Stimulated activated CD8-positive, alpha-beta memory T cell treated with anti-CD3 and anti-CD28 coated beads, Interleukin-2, amount 100 ng/mL, for 1 hour (primary cell): ENCODE measurements at places on chromosomes 7 and 10.

- no peak for DNase-seq
Measured at GRCh38 chr10:73762915-73763314, 18.7 kb downstream of the SEC24C start.

- no peak for DNase-seq
Measured at GRCh38 chr10:95350219-95350829, 59.5 kb upstream of the PDLIM1 start.

DNA sequence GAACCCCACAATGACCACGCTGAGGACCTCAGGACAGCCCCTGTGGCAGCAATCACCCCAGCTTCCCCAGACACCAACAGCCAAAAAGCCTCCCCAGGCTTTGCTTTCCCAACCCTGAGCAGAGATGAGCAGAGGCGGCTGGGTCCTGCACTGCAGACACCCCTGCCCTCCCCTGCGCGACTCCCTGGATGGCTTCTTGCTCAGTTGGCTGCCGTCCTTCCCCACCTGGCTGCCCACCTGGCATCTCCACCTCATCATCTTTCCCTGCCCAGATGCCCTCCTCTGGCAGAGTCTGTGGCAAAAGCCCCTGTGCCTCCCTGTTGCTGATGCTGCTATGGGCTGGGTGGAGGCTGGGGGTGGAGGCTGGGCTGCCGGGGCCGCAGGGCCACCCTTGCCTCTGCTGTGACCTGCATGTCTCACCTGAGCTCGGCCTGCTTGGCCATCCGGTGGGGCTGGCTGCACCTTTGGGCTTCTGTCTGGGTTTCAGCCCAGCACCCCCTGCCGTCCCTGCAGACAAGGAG, 567.7 kb downstream of the TCERG1L start:
- DNase-seq = no peak

- DNase-seq = no peak
Measured at GRCh38 chr10:114962441-114962840, 24.4 kb downstream of the TRUB1 start.

DNA sequence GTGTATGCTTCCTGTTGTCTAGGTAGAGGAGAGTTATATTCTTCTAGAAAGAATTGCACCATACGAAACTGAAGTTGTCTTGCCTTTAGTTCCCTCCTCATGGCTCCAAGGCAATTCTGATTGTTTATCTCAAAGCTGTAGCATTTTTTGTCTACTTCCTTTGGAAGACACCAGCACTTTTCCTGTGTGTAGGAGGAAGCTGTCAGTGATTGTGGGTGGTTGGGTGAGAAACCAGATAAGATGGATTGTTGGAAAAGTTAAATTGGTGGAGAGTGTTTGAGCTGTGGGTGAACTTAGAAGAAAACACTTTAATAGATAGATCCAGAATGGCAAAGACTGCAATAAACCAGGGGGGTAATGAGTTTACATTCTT, 12.1 kb upstream of the CSTF2T start:
- DNase-seq = no peak

- no peak for DNase-seq
Measured at GRCh38 chr10:79107736-79108264, 39.0 kb downstream of the ZMIZ1 start.

GRCh38 chr7:140238778-140239652, 62.2 kb upstream of the KDM7A start:
- no peak for DNase-seq

- no peak for DNase-seq
Measured at GRCh38 chr7:36116347-36117202, 36.5 kb upstream of the EEPD1 start.

DNA sequence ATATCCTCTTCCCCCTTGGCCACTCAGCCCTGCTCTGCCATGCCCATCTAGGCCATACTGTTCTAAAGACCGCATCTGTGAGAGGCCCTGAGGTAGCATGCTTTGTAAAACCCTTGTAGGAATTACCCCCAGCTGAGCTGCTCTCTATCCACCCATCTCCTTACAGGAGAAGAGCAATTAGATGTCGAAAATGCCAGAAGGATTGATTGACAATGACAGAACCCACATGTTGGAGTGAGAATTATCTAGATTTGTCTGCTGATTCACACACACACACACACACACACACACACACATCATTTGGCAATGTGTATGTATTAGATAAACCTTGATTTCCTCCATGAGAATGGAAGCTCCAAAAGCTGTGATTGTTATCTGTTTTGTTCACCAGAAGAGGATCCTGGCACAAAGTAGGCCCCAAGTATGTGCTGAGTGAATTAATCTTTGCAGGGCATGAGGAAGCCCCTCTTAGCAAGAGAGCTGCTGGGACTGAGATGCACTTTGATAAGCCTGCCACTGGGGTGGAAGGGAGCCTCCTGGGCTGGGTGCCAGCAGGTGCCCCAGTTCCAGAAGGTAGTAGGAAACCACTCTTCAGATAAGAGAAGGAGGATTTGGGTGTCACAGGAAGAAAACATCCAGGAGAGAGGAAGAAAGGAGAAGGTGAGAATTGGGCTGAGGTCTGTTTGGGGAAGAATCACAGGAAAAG, 187.5 kb upstream of the ADO start:
- DNase-seq = no peak

DNA sequence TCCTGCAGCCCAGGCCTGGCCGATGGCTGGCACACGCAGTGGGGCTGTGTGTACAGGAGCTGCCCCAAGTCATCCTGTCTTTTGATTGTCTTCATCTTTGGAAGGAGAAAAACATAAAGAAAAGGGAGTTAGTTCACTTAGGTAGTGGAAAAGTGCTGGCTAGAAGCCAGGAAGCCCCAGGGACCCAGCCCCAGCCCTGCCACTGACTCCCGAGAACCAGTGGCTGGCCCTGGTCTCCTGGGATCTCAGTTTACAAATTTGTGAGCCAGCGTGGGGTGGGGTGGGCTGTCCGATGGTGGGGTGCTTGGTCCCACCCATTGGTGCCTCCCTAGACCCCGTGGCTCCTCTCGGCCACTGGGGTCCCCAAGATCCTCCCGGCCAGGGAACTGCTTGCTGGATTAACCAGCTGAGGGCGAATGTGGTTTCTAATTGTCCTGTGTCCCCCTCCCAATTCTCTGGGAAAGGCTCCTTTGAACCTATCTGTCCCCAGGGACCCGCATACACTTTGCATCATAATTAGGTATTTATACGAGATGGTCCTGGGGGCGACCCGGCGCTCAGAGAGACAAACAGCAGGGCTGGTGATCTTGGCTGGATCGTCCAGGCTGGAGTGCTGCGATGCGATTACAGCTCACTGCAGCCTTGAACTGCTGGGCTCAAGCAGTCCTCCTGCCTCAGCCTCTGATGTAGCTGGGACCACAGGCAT, 16.3 kb upstream of the CHST12 start:
- DNase-seq = no peak

DNA sequence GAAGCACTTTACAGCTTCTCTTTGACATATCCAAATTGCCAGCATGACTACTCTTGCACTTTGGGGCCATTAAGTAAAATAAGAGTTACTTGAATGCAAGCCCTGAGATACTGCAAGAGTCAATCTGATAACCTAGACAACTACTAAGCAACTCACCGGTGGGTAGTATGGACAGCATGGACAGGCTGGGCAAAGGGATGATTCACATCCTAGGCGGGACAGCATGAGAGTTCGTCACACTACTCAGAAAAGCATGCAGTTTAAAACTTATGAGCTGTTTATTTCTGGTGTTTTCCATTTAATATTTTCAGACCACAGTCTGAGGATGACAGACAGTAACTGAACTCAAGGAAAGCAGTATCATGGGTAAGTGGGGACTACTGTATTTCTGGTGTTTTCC, 84.0 kb downstream of the ORC5 start:
- no peak for DNase-seq

- no peak for DNase-seq
Measured at GRCh38 chr7:127730658-127731276, 78.8 kb downstream of the SND1 start.

- DNase-seq = no peak
Measured at GRCh38 chr7:29457565-29458011, 106.0 kb upstream of the PRR15 start.

DNA sequence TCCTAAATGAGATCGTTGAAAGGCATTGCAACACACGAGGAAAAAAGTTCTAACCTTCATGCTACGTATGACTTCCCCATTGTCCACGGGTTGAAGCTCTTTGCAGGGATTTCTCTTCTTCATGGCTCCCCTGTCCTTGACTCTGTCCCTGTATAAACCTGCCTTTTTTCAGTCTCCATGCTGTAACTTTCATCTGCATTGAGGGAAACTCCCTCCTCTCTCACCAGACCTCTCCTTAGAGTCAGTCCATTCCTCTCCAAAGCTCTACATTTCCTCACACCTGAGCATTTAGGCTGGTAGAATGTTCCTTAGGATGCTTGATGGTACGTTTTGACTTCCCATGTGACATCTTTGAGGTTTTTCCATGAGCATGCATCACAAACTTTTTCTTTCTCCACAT, 134.2 kb upstream of the FAM171A1 start:
- DNase-seq = no peak

DNA sequence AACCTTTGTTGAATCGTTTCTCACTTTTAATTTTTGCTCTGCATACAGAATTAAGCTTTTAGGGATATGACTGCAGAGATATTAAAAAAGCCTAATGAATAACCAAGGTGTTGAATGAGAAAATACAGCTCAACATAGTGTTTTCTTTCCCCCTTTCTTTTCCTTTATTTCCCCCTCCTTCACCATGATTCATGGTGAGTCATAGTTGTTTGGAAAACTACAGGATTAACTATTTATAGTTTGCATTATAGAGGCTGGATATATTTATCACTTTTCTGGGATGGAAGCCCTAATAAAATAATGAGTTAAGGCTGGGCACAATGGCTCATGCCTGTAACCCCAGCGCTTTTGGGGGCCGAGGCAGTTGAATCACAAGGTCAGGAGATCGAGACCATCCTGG, 115.0 kb downstream of the DNAJB9 start:
- no peak for DNase-seq

DNA sequence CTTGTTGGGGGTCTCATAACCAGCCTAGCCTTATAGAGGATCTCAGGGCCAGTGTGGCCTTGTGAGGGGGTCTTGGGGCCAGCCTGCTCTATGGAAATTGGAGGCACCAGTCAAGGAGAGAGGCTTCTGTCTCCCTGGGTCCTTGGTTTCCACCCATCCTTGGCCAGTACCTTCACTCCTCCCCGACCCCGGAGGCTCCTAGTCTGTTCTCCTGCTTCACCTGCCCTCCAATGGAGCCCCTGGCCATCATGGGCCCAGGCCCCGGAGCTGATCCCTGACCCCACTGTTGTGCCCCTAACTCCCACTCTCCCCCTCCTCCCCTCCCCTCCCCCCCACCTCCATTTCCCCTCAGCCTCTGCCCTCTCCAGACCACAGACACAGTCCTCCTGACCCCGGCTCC, 29.7 kb downstream of the RASGEF1A start:
- DNase-seq = no peak

DNA sequence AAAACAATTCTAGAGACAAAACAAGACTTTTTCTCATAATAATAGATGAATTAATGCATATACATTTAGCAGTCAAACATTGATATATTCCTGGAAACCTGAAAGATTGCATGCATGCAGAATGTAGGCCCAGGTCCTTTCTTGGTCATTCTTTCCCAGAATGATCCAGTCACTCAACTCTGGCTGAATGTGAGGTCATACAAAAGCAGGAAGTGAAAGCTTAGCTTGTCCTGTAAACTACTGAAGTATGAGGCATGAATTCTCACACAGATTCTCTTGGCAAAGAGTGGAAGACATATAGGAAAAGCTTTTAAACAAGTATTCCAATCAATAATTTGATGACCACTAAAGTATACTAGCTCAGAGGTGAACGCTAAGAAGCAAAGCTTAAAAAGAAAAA, 253.9 kb downstream of the PPP1R3A start:
- DNase-seq = no peak

DNA sequence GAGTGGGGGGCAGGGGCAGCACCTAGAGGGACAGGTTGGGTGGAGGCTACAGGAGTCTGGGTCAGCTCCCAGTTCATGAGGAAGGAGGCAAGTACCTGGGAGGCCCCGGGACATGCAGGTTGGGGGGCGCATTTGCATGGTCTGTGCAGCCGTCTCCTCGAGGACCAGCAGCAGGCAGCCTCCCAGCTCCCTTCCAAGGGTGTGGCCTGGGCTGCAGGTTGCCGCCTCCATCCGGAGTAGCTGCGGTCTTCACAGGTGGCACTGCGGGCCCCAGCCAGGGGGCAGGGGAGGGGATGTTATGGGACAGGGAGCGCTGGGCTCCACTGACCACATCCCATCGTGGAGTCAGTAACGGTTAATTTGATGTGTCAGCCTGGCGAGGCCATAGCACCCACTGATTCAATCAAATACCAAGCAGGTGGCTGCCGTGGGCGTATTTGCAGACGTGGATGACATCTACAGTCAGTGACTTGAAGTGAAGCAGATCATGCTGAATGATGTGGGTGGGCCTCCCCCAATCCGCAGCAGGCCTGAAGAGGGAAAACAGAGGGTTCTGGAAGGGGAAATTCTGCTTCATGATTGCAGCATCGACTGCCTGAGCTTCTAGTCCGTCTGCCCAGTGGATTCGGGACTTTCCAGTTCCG, 81.6 kb downstream of the PRKAG2 start:
- DNase-seq = no peak

DNA sequence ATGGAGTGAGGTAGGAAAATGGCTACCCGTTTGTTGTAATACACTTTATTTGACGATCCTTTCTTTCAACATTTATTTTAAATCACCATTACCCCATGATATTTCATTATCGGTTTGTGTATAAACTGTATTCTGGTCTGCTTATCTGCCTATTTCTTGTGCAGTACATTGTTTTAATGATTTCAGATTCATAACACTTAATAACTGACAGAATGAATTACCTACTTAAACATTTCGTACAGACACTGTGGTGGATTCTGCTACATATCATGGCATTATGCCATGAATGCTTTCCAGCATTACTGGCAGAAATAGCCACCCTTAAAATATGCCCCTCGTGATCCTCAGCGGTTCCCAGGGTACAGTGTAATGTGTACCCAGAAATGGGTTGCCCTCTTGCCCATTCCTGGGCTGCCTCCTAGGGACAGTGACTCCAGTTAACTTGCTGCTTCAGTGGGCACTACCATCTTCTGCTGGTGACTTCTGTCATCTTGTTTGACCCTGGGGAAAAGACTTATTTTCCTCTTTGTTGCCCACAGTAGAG, 74.5 kb downstream of the C1GALT1 start:
- DNase-seq = no peak

GRCh38 chr7:80942261-80943041, 23.6 kb upstream of the SEMA3C start:
- DNase-seq = no peak

DNA sequence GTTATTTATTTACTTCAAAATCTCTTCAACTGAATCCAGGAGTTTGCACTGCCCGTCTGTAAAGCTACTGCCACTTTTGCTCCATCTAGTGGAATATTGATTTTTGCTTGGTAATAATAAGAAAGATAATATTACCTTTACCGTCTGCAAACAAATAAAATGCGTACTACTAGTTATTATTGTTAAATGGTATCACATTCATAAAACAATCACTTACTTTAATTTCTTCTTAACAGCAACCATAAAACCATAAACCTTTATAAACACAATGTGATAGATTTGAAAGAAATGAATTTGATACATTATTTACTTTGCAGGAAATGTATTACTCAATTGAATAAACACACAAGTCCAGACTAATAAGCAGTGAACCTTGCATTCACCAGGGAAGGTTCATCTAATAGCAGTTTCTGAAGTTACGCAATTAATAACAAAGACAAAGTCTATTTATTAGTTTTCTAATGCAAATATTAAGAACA, 6.4 kb downstream of the AGMO start:
- no peak for DNase-seq
